KBM-7 (cell line): ENCODE measurements at places on chromosomes 4 and X.

DNA sequence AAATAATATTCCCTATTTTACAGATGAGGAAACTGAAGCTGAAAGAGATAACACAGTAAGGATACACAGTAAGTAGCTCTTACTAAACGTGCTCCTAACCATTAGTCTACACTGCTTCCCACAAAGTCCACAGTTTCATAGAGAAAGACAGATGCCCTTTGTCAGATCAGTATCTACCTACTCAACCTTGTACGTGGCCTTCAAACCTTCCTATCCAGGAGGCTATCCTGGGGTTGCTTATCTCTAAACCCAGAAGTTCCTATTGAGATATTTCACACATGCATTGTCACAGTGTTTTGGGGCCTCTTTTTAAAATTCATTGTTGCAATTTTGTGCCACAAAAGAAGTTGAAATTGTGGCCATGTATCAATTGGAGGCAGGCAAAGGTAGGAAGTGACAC lies 208.0 kb downstream of the ENOX2 start:
- DNase-seq: peak; percentile 1

GRCh38 chr4:3783693-3784306 lies 17.6 kb downstream of the ADRA2C start:
- DNase-seq: no peak

DNA sequence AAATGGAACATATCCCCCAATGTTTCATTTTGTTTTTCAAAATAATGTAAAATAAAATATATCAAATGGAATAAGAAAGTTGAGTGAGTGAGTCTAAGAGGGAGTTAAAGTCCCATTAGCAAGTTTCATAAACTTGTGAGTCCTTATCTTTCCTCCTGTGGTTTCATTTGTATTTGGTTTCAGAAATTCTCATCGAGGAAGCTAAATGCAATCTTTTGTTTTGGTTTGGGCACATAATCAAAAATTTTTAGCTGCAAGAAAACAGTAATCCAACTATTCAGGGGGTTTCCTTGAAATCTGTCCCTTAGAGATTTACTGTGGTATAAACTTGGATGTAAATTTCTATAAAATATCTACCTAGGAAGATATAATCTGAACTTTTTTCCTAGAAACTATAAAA lies 124.2 kb downstream of the CAMK2D start:
- DNase-seq: no peak

- no peak for DNase-seq
Observed at GRCh38 chr4:168674866-168675265, 178.0 kb downstream of the PALLD start.

- DNase-seq: no peak
Observed at GRCh38 chr4:169142391-169142790, 128.4 kb downstream of the SH3RF1 start.

- no peak for DNase-seq
Observed at GRCh38 chr4:98659106-98659592, 738 bp upstream of the TSPAN5 start.

DNA sequence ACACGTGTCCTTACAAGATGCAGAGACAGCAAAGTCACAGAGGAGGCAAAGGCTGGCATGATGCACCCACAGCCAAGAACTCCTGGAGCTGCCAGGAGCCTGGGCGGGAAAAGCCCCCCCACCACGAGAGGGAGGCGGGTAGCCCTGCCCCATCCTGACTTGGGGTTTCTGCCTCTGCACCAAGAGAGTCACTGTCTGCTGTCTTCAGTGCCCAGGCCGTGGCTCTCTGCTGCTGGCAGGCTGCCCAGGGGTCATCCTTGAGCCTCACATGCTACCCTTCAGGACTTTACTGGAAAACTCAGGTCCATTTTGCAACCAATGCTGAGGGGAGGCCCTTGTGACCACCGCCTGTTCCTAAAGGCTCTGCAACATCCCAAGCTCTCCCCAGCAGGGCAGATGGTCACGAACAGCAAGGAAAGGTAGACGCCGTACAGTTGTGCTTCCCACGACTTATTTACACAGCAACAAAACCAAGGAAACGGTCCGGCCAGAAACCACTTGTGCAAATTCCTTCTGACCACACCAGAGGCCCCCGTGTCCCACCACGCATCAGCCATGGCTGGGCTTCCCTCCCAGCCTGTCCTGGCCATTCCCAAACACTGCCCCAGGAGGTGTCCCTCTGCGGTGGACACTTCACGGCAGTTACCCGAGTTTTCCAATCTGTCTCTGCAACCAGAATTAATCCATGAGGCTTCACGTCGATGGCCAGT lies 56.9 kb downstream of the ACOX3 start:
- no peak for DNase-seq

GRCh38 chr4:179662522-179662921 lies 2220.3 kb upstream of the AGA start:
- no peak for DNase-seq

- no peak for DNase-seq
Observed at GRCh38 chr4:109944591-109944990, 31.9 kb downstream of the EGF start.

- no peak for DNase-seq
Observed at GRCh38 chr4:157961229-157961990, 211.4 kb downstream of the GASK1B start.

DNA sequence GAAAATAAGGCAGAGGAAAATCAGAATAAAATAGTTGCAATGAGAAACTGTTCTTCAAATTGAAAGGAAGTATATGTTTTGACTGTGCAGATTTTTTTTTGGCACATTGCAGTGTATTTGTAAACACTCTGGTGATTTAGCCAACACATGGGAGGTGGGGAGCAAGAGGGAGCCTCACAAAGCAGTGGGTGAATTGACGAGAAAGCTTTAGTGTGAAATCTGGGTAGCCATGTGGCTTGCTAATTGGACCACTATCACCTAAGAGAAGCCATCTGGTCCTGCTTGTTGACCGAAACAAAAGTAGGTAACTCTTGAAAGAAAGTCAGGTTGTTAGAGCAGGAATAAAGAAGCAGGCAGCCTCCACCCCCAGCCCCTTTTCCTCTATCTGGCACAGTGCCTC lies 10.4 kb downstream of the CLCN5 start:
- no peak for DNase-seq
